ENCODE measurements at places on chromosomes 5 and 9. TPM values are rescaled to one million over a fixed set of nuclear protein-coding genes. Genes with fewer than 3 reads are reported as not detected.
A peak's percentile ranks its signal among the peaks of the same experiment; 100 is the strongest.

Gene IRX1
- total RNA-seq: not detected

Gene MINAR2
- total RNA-seq: not detected

Gene ANKRD34B
- total RNA-seq: not detected

Gene LRRC14B
- not detected for total RNA-seq

- peak; percentile 80 for DNase-seq
Measured at GRCh38 chr5:153256-153655, 38.0 kb upstream of the LRRC14B start.

DNA sequence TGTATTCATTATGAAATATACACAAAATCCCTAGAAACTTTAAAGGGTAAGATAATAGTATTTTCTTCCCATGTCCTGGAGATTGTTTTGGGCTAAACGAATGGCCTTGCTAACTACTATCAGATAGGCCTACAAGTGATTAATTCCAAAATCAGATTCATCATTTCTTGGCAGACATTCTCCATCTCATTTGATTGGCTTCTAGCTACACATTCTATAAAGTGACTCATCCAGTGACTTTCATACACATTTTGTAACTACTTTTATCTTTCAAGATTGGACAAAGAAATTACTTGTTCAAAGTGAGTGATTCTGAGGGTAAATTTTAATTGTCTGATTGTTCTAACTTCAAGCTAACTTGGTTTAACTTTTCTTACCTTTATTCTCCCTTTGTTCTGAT lies 93.3 kb downstream of the RAPGEF6 start:
- peak; percentile 73 for DNase-seq

DNA sequence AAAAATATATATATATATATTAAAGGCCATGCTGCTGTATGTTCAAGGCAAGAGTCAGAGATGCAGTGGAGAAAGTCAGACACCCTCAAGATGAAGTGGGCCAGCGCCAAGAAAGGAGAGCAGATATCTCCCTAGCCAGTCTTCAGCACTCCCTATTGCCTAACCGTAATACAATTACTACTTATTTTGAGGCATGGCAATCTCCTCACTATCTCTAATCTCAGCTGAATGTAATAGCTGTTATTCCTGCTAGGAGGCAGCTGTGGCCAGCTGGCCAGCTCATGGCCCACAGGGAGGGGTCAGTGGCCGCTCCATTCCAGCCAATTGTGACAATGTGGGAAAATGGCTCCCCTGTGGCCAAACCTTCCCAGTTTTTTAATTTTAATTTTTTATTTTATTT lies 87.5 kb upstream of the FBXW11 start:
- DNase-seq: no peak

- DNase-seq: no peak
Measured at GRCh38 chr9:121312169-121312568, 44.2 kb downstream of the GSN start.

- DNase-seq: no peak
Measured at GRCh38 chr5:6833406-6833805, 120.2 kb downstream of the TENT4A start.

- DNase-seq: peak; percentile 86
Measured at GRCh38 chr5:104498281-104498680, 935.7 kb upstream of the NUDT12 start.

- DNase-seq: no peak
Measured at GRCh38 chr9:131702911-131703310, 37.0 kb downstream of the RAPGEF1 start.

GRCh38 chr9:16642421-16643109 lies 227.9 kb downstream of the BNC2 start:
- peak; percentile 46 for DNase-seq

DNA sequence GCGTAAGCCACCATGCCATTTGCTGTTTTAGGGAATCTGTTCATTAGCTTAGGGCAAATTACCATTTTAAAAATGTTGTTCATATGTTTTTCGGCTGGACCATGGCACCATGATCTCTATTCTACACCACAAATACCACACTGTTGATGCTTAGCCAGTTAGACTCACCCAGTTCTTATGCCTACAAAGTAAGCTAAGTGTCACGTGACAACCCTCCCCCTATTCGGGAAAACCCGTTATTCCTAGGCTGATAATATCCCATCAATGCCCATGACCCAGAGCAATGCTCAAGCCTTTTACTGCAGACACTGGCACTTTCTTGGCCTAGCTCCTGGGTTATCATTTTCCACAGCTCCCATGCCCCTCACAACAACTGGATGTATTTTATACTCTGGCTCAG lies 280.3 kb upstream of the KLF9 start:
- DNase-seq: no peak

DNA sequence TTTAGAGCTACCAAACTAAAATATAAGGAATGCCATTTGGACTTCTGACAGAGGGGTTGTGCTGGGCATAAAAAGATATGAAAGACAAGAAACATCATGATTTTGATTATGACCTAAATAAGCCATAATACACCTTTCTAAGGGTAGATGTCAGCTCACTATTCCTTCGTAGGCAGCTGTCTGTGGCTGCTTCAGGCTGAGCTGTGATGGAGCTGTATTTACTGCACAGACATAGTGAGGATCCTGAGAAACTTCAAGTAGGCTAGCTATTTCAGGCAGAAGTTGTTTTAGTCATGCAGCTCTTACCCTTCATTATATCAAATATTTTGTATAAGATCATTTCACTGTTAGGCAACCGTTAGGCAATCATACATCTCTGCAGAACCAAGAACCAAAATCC lies 511.7 kb downstream of the CDH12 start:
- no peak for DNase-seq

GRCh38 chr9:14511452-14511851 lies 181.8 kb downstream of the ZDHHC21 start:
- DNase-seq: no peak

- no peak for DNase-seq
Measured at GRCh38 chr9:130960522-130961378, 21.7 kb upstream of the FIBCD1 start.
